Motor neuron (in vitro differentiated cells): ENCODE measurements at places on chromosomes 6 and 20. TPM values are rescaled to one million over a fixed set of nuclear protein-coding genes. Genes with fewer than 3 reads are reported as not detected.

Gene WASF1
- 55.3 and 57.8 TPM in 2 replicates for total RNA-seq

Gene DPPA5
- not detected in 2 replicates for total RNA-seq

- ATAC-seq, result no peak
These were observed 273.3 kb upstream of the JARID2 start for GRCh38 chr6:14972379-14973067.

- ATAC-seq, result no peak
These were observed 165.1 kb upstream of the AFDN start for GRCh38 chr6:167661552-167662044.
